ENCODE measurements at places on chromosomes 12 and 14.

DNA sequence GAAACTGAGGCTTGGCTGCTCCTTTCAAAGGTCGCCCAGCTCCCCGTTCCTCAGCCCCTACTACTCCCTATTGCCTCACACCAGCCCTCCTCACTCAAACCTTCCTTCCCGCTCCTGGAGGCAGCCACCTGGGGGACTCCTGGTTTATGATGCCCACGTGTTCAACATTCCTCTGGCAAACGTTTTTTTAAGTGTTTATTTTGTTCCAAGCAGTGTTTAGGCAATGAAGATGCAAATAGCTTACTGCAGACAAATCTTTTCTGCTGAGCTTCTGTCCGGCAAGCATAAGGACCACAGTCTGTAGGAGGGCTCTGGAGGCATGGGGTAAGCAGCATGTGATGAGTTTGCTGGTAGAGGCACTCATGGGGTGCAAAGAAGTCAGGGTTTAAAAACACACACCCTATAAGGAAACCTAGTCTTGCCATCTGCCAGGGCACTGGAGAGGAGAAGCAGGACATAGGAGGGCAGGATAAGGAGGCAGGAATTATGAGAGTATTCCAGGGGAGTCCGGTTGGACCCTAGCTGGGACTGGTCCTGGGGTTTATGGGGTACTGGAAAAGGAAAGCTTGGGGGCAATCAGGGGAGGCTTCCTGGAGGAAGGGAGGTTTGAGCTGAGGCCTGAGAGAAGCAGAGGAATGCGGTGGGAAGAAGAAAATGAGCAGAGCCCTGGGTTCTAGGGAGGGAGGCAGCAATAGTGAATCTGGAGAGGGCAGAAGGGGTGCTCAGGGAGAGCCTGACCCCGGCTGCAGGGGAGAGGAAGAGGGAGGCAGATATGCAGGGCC, 123.3 kb downstream of the NCOR2 start:
- no peak for DNase-seq

DNA sequence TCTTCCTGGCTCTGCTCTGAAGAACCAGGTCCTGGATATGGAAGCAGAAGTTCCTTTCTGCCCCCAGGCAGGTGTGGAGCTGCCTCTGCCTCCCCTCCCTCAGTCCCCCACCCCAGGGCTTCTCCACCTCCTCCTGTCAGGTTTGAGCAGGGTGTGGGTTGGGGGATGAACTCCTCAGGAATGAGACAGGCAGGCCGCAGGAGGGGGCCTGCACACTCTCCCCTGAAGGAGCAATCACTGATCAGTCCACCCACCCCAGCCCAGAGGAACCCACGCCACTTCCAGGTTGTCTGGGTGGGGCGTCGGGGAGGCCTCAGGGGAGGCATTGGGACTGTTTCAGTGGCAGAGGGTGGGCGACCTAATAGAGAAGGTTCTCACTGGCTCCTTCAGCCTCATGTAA, 26.6 kb downstream of the FAIM2 start:
- DNase-seq, result no peak

- DNase-seq, result no peak
Measured at GRCh38 chr12:113497693-113498092, 26.0 kb upstream of the LHX5 start.

- no peak for DNase-seq
Measured at GRCh38 chr14:80798211-80798610, 143.3 kb downstream of the CEP128 start.

DNA sequence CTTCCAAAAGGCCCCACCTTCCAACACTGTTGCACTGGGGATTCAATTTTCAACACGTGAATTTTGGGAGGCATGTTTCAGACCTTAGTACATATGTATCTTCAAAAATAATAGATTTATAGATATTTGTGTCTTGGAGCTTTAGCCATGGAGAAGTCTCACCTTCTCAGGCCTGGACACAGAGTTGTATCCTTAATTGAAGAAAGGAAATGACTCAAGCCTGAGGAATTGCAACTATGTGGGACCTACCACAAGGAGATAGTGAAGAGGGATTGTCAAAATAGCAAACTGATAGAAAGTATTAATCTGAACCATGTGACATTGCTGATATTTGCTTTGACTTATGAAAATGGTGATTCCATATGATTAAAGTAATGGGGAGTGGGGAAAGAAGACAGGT, 89.8 kb downstream of the ACSS3 start:
- peak; percentile 47 for DNase-seq

DNA sequence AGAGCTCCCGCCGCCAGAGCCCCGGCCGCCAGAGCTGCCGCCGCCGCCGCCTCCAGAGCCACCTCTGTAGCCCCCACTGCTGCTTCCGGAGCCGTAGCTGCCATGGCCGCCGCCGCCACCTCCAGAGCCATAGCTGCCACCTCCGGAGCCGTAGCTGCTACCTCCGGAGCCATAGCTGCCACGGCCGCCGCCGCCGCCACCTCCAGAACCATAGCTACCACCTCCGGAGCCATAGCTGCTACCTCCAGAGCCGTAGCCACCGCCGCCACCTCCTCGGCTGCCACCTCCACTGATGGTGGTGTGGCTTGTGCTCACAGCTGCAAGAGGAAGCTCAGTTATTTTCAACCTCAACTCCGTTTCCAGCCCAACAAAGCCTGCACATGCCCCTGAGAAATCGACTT, 4.9 kb downstream of the KRT1 start:
- DNase-seq, result no peak

GRCh38 chr12:131615326-131616042, 95.4 kb upstream of the SFSWAP start:
- no peak for DNase-seq

GRCh38 chr12:18551701-18552100, 186.1 kb downstream of the PLCZ1 start:
- DNase-seq, result peak; percentile 49

- DNase-seq, result peak; percentile 10
Measured at GRCh38 chr12:85310456-85311076, 30.5 kb downstream of the ALX1 start.

DNA sequence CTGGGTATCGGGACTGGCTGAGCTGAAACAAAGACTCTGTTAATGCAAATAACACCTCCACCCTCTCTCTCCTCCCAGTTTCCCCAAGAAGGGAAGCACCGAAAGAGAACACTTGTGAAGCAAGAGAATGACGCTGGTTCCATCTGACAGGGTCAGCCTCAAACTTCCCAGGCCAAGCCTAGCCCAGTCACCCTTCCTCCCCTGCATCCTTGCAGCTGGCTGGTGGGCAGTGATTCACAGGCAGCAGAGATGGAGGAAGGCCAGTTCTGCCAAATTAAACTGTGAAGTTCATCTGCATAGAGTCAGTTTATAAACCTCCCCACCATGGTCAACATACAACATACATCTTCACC, 2.8 kb downstream of the LRRC74A start:
- DNase-seq, result peak; percentile 26

GRCh38 chr14:68306934-68307789, 485.7 kb downstream of the ZFP36L1 start:
- DNase-seq, result peak; percentile 21
